ENCODE measurements at places on chromosomes 13 and 19. TPM values are rescaled to one million over a fixed set of nuclear protein-coding genes. Genes with fewer than 3 reads are reported as not detected.

DNA sequence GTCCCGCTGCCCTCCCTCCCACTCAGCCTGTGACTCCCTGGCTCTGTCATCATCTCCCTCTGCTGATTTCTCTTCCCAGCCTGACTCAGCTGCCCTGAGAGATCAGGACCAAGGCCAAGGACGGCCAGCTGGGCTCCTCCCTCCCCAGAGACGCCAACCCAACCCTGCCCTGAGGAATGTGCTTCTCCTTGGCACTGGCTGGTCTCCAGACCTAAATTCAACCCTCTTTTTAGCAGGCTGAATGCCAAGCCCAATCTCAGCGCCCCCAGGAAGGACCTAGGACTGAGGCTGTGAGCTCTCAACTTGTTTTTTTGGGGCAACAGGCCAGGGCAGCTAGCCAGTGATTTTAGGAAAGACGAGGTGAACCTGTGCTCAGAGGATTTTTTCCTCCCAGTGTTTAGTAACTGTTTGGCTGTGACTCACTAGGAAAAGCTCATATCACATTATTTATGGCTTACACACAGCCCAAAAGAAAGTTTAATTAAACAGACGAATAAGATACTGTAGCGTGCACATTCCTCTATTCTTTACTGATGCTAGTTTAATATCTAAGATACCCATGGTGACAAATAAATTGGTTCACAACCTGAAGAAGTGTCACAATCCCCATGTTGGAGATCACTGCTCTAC lies 7.4 kb upstream of the IGFL1 start:
- DNase-seq = no peak

- no peak for DNase-seq
Measured at GRCh38 chr13:106056851-106057250, 478.6 kb downstream of the EFNB2 start.

- DNase-seq = no peak
Measured at GRCh38 chr13:27168906-27169657, 2.5 kb downstream of the USP12 start.

DNA sequence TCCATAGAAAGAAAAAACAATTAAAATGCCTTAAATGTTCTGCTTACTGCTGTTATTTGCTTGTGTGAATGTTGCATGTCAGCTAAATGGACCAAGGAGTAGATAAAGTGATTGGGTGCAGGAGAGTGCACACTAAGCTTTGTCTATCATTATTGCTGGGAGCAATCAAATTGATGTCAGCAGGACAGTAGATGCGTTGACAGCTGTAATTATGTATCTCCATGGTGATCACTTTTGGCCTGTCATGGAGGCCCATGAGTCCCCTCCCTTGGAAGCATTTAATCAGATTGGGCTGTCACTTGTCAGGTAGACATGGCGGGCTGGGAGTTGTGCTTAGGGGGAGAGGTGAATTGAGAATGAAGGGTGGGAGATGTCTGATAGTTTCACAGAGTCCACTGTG lies 215.3 kb downstream of the PCCA start:
- DNase-seq = no peak

DNA sequence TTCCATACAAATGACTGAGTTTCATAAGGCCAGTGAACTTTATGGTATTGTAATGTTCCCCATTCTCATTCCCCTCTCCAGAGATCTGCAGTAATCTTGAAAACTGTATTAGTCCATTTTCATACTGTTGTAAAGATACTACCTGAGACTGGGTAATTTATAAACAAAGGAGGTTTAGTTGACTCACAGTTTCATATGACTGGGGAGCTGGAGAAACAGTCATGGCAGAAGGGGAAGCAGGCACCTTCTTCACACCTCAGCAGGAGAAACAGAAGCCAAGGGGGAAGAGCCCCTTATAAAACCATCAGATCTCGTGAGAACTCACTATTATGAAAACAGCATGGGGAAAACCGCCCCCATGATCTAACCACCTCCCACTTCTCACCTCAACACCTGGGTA lies 318.7 kb upstream of the KLF12 start:
- DNase-seq = no peak

DNA sequence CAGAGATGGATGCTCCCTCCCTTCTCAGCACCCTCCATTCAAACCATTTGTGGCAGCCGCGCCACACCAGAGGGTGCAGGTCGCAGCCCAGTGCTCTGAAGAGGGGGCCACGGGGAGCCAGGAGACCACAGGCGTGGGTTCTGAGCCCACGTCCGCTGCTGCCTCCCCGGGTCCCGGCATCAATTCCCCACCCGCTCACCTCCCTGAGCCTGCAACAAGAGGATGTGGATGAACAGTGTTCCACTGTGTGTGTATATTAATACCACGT lies 120.1 kb upstream of the VSTM2B start:
- no peak for DNase-seq

DNA sequence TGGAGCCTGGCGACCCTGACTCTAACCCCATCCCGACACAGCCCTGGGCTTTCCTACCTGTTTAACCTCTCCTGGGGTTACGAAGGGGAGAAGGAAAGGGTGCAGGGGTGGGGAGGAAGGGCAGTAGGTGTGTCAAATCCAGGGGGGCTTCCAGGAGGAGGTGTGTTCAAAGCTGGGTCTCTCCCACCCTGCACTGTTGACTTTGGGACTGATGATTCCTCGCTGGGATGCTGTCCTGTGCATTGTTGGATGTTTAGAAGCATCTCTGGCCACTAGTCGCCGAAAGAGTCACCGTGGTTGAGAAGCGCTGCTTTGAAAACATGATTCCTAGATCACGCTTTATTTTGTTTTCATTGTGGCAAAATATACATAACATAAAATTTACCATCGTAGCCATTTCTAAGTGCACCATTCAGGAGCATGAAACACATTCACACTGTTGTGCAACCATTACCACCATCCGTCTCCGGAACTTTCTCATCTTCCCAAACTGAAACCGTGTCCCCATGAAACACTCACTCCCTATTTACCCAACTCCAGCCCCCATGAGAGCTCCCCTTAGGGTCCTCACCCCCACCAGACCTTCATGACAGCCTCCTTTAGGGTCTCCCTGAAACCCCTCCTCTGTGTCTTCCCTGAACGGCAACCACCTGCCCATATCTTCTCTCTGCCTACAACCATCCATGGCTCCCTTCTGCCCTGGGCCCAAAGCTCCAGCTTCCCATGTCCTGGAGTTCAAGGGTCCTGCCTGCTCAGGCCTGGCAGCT lies 4.4 kb upstream of the FCER2 start:
- no peak for DNase-seq

DNA sequence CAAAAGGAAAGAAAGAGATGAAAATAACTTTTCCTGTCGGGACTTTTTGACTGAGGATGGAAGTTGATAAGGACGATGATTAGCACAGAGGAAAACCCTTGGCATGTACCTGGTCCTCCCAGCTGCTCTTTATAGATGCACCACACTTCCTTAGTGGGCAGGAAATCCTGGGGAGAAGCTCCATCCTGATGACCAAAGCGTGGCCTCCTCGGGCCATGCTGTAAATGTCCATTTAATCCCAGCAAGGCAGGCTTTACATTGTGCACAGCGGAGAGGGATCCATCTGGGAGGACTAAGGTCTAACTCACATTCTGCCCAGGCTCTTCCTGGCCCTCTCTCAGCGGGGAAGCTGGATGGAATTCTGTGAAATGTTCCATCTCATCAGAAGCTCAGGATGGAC lies 113.5 kb downstream of the COL4A2 start:
- DNase-seq = no peak

DNA sequence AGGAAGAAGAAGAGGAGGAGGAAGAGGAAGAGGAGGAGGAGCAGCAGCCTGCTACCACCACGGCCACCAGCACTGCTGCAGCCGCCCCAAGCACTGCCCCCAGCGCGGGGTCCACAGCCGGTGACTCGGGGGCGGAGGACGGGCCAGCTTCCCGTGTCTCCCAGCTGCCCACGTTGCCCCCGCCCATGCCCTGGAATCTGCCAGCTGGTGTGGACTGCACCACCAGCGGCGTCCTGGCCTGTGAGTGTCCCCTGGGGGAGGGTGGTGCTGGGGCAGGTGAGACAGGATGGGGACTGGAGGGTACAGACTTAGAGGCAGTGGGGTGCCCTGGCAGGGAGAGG lies 11.4 kb downstream of the SCAF1 start:
- DNase-seq = no peak

The SGCG gene
- 3.6 TPM for polyA plus RNA-seq

The SIGLEC5 gene
- polyA plus RNA-seq = 0.33 TPM

The CASP14 gene
- polyA plus RNA-seq = not detected

The MTMR6 gene
- polyA plus RNA-seq = 20.3 TPM

The APOC4 gene
- polyA plus RNA-seq = not detected

The ANKRD24 gene
- polyA plus RNA-seq = 1.2 TPM

The TFPT gene
- 23.6 TPM for polyA plus RNA-seq
